ENCODE measurements at places on chromosomes 2 and 18.

- DNase-seq: peak; percentile 36
Observed at GRCh38 chr2:57849843-57850242, 196.8 kb upstream of the VRK2 start.

- no peak for DNase-seq
Observed at GRCh38 chr2:188091220-188091619, 200.5 kb upstream of the GULP1 start.

DNA sequence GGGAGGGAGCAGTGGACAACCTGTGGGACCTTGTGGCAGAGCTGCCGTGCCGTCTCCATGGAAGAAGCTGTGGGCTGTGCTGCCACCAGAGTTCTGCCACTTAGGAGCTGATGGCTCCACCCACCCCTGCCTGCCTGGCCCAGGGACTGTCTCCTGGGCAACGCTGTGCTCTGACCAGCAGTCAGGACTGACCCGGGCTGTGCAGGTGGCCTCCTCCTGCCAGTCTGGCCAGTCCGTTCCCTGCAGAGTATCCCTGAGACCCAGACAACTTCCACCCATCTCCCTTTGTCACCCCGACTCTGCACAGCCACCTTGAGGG, 12.8 kb downstream of the ASIC4 start:
- DNase-seq: no peak

DNA sequence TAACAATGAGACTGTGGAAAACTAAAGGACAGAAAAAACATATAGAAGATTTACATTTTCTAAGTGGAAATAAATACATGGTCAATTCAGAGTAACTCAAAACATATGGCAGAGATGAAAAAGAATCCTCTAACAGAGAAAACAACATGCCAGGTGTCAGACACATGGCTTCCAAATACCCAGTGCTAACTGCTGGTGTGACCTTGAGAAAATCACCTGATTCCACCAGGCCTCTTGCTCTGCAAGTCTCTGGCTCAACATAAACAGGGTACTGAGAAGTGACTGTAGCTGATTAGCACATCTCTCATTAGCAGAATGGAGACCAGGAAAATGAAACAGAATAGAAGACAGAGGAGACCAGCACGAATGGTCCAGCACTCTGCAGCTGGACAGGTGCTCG, 210.8 kb downstream of the HNMT start:
- no peak for DNase-seq

GRCh38 chr2:205650450-205650849, 31.9 kb upstream of the NRP2 start:
- DNase-seq: no peak

GRCh38 chr18:56235071-56235470, 403.3 kb downstream of the TXNL1 start:
- no peak for DNase-seq

- DNase-seq: no peak
Observed at GRCh38 chr2:196459539-196459938, 180.0 kb upstream of the CCDC150 start.

GRCh38 chr2:224562831-224563230, 22.3 kb downstream of the CUL3 start:
- DNase-seq: no peak

DNA sequence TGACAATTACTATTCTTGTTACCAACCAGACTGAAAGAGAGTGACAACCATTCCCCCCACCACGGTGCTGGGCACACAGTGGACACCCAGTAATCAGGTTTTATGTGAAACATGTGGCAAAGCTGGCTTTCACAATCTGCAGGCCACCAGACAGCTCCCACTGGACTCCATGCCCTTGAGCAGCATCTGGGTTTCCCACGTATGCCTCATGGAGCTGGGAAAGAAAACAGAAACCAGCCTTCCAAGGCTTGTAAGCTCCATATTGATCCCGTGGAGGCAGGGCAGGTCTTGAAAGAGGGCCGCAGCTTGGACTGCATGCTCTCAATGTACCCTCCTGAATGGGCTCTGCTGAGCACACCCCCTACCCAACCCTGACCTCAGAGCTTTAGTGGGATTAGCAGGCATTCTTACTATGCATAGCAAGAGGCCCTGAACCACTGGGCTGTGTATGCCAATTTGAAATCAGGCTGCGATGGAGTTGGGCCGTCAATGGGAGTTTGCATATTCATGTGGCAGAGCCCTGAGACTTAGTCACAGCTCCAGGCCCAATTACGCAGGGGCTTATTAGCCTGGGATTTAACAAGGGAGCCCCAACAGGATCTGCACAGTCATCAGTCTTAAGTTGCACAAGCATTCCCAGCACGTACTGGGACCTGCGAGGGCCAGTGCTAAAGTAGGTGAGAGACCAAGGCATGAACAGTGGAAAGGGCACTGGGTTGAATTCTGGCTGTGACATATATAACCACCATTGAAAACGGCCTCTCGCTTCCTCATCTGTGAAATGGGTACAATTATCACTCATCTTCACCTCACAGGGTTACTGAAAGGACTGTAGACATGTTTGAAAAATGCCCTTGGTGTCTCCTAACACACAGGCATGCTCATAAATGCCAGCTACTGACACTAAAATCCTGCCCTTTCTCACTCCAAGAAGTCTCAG, 10.5 kb downstream of the C1QL2 start:
- no peak for DNase-seq

DNA sequence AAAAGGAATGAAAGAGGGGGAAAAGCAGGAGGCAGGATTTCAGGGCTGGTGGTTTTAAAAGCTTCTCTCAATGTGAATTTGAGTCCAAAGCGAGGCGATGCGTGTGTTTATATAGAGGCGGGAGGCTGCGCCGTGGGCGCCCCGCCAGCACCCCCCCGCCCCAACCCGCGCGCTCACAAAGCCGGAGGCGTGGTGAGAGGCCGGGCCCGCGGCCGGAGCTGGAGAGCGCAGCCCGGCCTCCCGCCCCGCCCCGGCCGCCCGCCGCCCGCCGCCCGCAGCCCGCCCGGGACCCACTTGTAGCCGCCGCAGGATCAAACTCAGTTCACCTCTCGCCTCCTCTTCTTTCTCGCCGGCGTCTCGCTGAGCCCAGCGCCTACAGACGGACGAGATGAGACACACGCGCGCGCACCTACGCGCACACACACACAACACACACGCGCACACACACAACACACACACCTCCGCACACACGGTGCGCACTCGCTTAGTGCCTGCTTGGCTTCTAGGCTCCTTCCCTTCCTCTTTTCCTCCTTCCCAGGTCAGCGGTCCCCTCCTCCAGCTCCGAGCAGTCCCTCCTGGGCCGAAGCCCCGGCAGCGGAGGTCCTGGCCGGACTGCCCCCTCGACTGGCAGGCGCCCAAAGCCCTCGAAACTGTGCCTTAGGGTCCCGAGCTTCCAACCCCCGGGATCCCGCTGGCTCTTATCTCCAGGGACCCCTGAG, 1.3 kb upstream of the CYP26B1 start:
- no peak for DNase-seq

GRCh38 chr2:120140866-120141265, 82.3 kb downstream of the TMEM185B start:
- no peak for DNase-seq

- DNase-seq: no peak
Observed at GRCh38 chr18:67179726-67180125, 336.8 kb downstream of the DSEL start.
